ENCODE measurements at places on chromosomes 5 and 9. TPM values are rescaled to one million over a fixed set of nuclear protein-coding genes. Genes with fewer than 3 reads are reported as not detected.

GRCh38 chr9:13151489-13151888 is 128.0 kb downstream of the MPDZ start:
- DNase-seq, result no peak

GRCh38 chr9:134633362-134634142 is 8.1 kb upstream of the COL5A1 start:
- DNase-seq, result no peak

DNA sequence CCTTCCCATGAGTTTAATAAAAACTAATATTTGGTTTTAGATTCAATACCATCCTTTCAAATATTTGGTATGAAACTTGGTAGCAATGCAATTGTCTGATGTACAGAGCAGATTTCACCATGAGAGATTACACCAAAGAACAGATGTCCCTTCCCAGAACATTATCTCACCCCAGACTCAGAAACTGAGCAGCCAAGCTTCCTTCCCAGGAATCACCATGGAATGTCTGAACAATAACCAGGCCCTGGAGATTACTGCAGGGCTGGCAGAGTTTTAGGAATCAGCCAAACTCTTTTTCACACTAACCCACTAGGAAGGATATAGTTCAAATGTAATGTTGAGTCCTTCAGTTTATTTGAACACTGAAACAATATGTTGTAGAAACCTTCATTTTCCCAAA is 23.9 kb downstream of the CLTA start:
- peak; percentile 71 for DNase-seq

DNA sequence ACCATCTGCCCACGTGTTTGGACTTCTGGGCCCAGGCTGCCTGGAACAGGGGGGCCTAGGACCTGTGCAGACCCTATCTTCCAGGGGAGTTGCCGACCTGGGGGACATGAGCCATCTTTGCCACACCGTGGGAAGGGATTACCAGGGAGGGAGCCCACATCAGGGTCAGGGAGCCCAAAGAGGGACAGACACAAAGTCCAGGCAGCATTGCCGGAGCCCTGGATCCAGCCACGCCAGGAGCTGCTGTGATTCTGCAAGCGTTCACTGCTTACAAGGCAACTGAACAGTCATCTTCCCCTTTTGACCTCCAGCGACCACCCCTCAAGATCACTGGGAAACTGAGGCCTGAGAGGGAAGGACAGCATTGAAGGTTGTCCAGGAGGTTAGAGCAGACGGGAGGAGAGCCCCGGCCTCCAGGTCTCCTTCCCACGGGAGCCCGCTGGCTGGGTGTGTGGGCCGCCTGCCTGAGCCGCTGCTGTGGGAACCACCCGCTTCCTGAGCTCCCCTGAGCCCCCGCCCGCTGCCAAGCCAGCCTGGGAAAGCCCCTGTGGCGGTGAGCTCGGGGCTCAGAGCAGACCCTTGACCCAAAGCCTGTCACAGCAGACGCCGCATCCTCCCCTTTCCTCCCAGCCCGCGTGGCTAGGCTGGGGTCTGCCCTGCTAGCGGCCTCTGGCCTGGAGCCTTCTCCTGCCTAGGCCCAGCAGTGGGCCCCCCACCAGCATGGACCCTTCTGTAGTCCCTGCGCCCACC is 17.1 kb upstream of the NOTCH1 start:
- no peak for DNase-seq

DNA sequence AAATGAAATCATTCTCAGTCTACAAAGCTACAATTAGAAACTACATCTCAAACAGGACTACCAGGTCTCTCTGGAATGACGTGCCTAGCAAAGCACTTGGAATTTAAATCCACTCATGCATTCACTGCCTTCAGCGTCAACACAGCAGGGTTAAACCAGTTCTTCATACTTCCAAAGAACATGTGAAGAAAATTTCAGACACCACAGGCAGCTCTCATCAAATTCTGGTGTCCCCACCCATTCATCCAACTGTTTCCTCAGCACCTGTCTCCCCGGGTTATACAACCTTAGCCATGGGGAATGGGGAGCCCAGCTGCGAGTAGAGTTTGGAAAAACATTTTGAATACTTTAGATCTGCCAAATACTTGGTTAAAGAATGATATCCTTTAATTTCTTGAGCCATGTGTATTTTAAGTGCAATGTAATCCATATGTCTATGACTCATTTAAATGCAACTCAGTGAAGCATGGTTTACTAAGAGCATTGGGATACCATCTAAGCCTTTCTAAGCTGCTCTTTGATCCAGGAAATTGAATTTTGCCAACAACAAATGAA is 17.5 kb downstream of the ADAM19 start:
- DNase-seq, result peak; percentile 86

- no peak for DNase-seq
Observed at GRCh38 chr9:8857068-8857925, 1057.7 kb upstream of the DMAC1 start.

The NEUROG1 gene
- not detected for polyA plus RNA-seq

- peak; percentile 24 for DNase-seq
Observed at GRCh38 chr9:99192786-99193465, 28.8 kb downstream of the ALG2 start.

DNA sequence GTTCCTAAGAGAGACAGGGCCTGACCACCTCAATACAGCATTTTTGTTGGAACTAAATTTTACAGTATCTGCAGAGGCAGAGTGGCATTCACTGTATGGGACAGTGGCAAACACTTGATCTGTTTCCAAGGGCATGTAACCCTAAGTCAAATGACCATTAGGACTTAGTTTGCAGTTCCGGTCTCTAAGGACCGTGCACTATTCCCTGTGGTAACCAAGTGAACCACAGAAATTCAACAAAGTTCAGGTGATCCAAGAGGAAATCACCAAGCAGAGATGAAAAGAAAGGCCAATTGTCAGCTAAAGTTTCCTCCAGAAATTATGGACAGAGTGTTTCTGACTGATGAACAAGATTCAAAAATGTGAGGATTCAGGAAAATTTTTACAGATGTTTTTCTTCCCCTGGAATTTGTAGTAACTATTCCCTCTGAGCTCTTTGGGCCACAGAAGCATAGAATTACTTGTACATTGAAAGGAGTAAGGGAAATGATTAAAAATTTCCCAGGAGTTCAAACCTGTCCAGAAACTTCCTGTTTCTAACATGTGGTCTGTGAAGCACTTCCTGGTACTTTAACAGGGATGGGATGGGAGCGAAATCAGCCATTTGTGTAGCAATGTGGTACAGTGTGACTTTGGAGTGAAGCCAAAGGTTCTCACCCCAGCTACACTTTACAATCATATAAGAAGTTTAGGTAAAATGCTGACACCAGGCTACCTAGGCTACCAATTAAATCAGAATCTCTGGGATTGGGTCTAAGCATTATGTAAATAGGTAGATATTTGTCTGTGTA is 266.1 kb upstream of the MAP3K1 start:
- no peak for DNase-seq

DNA sequence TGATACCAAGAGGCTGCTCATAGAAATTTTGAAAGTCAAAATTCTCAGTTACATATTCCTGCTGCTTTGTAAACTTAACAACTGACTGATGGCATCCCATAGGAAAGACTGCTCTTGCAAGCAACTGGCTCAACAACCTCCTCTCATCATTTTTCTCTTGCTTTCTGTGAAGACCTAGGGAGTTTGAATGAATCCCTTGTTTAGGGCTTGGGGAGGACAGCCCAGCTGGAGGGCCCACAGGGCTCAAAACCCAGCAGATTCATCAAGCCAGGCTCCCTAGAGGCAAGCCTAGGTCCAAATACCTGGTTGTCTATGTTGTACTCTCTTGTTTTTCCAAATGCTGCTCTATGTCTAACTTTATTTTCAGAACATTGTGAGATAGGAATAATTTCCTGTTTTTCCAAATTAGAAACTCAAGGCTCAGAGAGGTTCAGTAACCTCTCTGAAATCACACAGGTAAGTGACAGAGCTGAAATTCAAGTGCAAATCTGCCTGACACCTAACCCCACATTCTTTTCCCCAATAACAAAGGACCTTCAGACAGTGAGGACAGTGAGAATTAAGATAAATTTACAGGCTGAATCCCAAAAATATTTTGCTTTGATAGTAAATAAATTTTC is 558.9 kb upstream of the KLF4 start:
- DNase-seq, result no peak

- no peak for DNase-seq
Observed at GRCh38 chr5:88952996-88953643, 70.1 kb upstream of the MEF2C start.
